Right ventricle myocardium inferior (tissue), 1 donor: ENCODE measurements at places on chromosomes 1 and 21.

GRCh38 chr1:34470401-34470800 is 284.4 kb upstream of the GJB5 start:
- no peak for DNase-seq

DNA sequence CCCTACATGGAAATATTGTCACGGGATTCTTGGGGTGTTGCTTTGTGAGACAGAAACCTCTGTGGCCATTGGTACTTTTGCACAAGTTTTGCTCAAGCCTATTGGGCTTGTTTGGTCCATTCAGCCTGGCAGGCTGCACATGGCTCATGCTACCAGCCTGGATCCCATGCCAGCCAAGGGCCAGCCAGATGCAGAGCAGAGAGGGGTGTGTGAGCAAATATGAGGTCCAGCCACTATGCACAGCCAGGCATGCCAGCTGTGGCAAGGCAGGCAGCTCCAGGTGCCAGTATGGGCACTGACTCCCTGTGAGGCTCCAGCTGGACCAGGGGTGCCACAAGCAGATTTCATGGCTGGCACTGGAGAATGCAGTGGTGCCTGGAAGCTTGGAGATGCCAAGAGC is 6.7 kb upstream of the CHD1L start:
- no peak for DNase-seq

GRCh38 chr1:200328379-200328778 is 81.5 kb downstream of the ZNF281 start:
- no peak for DNase-seq

DNA sequence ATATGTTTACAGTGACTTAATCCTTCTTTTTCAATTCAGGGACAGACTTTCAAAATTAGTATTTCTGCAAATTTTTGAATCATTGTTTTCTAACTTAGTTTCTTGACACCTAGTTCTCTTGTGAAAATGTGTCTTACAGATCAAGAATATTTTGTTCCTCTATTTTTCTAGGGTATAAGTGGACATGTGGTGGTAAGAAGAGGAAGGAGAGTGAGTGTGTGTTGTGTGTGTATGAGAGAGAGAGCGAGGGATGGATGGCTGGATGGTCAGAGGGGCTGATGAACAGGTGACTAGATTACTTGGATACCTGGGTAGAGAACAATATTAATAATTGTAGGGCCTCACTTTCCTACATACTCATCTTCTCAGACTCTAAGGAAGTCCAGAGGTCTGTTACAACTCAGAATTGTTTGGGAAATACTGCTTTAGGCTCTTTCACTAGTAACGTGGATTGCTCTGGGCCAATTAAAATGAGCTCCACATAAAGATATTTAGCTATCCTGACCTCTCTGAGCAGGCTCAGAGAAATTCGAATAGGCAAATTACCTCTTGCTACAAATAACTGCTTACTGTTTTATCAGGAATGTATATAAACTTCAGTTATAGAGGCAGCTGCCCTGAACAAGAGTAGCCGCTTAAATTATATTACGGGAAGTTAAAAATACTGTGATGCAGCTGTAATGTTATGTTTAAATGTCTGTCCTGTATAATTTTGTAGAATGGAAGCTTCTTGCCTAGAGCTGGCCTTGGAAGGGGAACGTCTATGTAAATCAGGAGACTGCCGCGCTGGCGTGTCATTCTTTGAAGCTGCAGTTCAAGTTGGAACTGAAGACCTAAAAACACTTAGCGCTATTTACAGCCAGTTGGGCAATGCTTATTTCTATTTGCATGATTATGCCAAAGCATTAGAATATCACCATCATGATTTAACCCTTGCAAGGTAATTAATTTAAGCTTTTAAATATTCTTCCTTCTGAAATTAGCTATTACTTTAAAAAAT is 19.7 kb downstream of the GPSM2 start:
- no peak for DNase-seq

- DNase-seq, result no peak
These were observed 9.6 kb downstream of the BTBD19 start for GRCh38 chr1:44817771-44818495.

- DNase-seq, result peak; percentile 91
These were observed 18.7 kb downstream of the KIAA2013 start for GRCh38 chr1:11907275-11908094.

- DNase-seq, result no peak
These were observed 74.0 kb upstream of the ZBTB18 start for GRCh38 chr1:243977094-243977493.

- DNase-seq, result peak; percentile 87
These were observed 39.8 kb upstream of the ZC3H12A start for GRCh38 chr1:37434292-37435225.

GRCh38 chr1:75855010-75855409 is 58.3 kb downstream of the MSH4 start:
- DNase-seq, result no peak

DNA sequence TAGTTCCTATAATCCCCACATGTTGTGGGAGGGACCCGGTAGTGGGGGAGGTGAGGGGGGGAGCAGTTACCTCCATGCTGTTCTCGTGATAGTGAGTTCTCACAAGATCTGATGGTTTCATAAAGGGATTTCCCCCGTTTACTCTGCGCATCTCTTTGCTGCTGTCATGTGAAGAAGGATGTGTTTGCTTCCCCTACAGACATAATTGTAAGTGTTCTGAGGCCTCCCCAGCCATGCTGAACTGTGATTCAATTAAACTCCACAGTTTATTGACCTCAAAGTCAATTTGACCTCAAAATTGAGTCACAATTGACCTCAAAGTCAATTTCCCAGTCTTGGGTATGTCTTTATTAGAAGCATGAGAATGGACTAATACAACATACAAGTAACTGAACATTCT is 19.7 kb downstream of the DPH5 start:
- DNase-seq, result no peak

DNA sequence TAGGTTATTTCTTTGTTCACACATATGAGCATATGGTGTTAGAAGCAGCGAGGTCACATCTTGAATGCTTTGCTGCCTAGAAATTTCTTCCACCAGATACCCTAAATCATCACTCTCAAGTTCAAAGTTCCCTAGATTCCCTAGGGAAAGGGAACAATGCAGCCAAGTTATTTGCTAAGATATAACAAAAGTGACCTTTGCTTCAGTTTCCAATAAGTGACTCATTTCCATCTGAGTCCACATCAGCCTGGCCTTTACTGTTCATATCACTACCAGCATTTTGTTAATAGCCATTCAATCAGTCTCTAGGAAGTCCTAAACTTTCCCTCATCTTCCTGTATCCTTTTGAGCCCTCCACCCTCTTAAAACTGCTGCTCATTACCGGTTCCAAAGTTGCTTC is 1502.5 kb downstream of the KCNT2 start:
- no peak for DNase-seq

DNA sequence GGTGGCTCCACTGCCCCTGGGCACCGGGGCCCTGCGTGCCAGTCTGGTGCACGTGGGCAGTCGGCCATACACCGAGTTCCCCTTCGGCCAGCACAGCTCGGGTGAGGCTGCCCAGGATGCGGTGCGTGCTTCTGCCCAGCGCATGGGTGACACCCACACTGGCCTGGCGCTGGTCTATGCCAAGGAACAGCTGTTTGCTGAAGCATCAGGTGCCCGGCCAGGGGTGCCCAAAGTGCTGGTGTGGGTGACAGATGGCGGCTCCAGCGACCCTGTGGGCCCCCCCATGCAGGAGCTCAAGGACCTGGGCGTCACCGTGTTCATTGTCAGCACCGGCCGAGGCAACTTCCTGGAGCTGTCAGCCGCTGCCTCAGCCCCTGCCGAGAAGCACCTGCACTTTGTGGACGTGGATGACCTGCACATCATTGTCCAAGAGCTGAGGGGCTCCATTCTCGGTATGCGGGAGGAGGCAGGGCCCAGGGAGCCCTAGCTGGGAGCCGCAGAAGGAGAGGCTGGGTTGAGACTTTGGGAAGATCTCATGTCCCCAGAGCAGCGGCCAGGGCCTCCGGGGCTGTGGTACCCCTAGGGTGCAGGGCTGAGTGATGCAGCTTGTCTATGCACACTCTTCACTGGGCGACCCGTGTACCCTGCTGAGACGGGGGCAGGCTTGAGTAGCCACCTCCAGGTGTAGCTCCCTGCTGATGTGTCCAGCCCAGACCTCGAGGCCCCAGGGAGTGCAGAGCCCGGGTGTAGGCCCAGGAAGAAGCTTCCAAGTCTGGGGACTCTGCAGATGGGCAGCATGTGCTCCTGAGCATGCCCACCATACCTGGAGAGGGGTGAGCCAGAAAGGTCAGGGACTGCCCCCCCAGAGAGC is 1.8 kb downstream of the VWA1 start:
- no peak for DNase-seq

DNA sequence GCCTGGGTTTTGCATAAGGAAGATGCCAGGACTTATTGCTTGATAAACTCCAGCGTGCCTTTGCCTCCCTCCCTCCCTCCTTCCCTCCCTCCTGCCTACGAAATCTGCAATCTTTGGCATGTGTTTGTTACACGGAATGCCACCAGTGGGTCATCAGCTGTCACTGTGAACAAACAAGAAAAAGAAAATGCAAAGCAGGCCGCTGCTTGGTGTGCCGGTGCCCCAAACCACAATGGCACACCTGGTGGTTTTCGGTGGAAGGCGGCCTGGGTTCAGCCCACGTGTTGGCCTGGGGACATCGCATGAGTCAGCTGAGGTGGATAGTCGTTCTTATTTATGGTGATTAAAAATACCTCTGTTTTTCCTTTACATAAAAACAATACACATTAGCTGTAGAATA is 16.3 kb upstream of the IFNLR1 start:
- no peak for DNase-seq

- DNase-seq, result no peak
These were observed 19.6 kb upstream of the DMRTB1 start for GRCh38 chr1:53439337-53440207.

- DNase-seq, result no peak
These were observed 116.4 kb downstream of the CRB1 start for GRCh38 chr1:197384471-197384870.

GRCh38 chr1:186497651-186498050 is 36.7 kb upstream of the PDC start:
- no peak for DNase-seq

DNA sequence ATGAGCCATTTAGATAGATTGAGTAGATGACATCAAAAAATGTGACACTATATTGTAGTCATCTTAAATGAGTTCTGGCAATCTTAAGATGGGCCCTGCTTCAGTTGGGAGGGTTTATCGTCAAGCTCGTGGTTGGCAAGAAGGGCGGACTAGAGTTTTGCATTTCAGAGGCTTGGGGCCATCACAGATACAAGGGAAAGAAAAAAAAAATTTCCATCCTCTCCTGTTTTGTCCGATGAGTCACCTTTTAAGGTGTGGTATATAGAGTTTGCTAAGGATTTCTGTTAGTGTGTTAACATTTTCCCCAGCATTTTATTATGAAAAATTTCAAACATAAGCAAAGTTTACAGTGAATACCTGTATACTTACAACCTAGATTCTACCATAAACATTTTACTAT is 31.8 kb upstream of the KCNQ4 start:
- DNase-seq, result no peak

DNA sequence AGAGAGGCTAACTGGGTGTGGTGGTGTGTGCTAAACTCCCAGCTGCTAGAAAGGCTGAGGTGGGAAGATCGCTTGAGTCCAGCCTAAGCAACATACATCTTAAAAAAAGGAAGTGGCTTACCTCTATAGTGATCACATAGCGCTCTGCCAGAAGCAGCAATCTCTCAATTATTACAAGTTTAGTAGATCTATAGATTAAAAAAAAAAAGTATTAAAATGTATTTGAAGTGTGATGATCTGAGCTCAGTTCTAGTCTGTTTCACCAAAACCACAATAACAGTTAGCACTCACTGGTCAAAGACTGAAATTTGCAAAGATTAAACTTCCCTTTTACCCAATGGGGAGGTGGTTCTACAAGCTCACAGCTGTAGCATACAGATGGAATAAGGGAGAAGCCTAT is 76.3 kb downstream of the USP24 start:
- no peak for DNase-seq

DNA sequence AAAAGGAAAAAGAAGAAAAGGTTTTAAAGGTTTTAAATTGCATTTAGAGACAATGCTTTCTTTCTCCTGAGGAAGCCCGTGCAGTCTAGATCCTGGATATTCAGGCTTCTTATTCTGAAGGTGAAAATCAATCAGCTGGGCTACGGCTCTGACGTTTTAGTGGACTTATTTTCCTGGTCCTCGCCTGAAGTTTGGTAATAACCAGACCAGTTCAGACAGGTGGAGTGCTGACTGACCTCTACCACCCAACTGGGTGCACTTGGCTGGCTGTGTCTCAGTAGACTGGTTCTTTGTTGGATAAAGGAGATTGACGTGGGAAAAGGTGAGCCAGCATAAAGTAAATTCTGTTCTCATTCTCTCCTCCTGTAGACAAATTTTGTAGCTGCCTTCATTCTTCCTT is 7.2 kb upstream of the ATP1A1 start:
- DNase-seq, result no peak

- DNase-seq, result no peak
These were observed 3.0 kb upstream of the KRTAP15-1 start for GRCh38 chr21:30437010-30437565.

- no peak for DNase-seq
These were observed 53.9 kb upstream of the ESRRG start for GRCh38 chr1:216777148-216777547.
